ENCODE measurements at places on chromosomes 16 and 17.

GRCh38 chr16:76665571-76666275 lies 388.5 kb downstream of the CNTNAP4 start:
- DNase-seq: no peak

DNA sequence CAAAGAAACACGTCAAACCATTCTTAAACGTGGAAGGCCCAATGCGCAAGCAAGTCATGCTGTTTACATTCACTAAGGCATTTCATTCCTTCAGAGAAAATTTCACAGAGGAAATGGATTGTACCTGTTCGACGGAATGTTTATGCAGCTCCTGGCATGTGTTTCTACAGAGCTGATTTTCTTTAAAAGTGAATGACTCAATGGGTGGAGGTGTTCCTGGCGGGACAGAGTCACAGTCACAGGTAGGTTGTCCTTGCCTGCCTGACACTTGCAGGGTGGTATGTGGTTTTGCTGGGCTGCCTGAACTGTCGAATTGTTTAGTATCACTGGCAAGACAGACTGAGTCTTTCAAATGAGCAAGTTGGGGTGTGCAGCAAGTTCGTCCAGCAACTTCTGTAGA lies 11.6 kb downstream of the PALB2 start:
- no peak for DNase-seq

- DNase-seq: no peak
Measured at GRCh38 chr17:68785565-68786486, 169.4 kb downstream of the ABCA8 start.

DNA sequence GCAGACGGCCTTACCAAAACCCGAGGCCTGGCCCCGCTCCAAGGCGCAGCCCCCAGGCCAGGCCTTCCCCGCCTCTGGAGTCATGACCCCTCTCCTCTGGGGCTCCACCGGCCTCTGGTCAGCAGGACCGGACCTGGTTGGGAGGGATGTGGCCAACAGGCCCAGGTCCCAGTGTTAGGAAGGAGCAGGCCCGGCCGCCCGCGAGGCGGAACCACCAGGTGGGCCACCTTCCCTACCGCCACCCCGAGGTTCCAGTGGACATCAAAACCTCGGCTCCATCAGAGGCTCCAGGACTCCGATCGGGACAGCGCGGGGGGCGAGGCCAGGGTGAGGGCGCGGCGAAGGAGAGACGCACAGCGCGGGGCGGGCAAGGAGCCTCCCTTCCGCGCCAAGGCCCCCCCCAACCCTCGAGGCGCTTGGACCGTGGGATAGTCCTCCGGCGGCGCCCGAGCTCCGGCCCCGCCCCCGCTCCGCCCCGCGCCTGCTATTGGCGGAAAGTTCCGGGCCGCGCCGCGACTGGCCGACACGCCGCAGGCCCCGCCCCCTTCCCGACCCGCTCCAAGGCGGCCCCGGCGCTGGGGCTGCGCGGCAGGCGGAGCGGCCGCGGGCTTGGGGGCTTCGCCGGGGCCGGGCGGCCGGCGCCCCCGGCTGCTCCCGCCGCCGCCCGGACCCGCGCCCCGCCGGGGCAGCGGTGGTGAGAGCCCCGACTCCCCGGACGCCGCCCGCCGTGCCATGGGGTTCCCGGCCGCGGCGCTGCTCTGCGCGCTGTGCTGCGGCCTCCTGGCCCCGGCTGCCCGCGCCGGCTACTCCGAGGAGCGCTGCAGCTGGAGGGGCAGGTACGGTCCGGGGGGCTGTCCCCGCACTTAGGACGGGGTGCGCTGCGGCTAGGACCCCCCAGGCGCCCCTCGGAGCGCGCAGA lies at the start of gene METRN:
Gene METRN (plus strand): TSS at position 561 of the 919 bp plus-strand sequence. CDS start 172 bp downstream, at position 733.
- no peak for DNase-seq

- DNase-seq: no peak
Measured at GRCh38 chr17:10613775-10614513, 43.2 kb downstream of the MYH3 start.

DNA sequence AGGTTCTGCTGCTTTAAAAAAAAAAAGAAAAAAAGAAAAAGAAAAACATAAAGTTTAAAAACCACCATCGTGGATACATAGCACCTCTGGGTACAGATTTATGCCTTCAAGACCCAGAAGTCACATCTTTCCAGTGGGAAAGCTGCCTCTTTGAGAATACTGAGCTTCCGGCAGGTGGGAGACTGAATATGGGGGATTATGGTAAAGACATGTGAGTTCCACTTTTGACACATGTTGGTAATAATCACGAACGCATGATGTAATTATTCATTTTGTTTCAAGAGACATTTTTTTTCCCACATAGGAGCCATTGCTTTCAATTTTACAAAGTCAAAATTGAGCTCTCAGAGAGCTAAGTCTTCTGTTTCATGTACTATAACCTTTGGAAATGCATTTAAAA lies 229.7 kb upstream of the CDH5 start:
- DNase-seq: no peak

GRCh38 chr17:55820675-55821074 lies 69.8 kb downstream of the PCTP start:
- DNase-seq: no peak

- peak; percentile 70 for DNase-seq
Measured at GRCh38 chr16:89873109-89873971, at the start of gene TCF25. Gene TCF25, plus strand, starts transcription at chr16:89873592. Its CDS starts 76 bp downstream, at chr16:89873668.

GRCh38 chr16:57446531-57447185 lies 527 bp downstream of the CIAPIN1 start:
- no peak for DNase-seq

GRCh38 chr16:85935974-85936760 lies 37.2 kb downstream of the IRF8 start:
- DNase-seq: no peak

DNA sequence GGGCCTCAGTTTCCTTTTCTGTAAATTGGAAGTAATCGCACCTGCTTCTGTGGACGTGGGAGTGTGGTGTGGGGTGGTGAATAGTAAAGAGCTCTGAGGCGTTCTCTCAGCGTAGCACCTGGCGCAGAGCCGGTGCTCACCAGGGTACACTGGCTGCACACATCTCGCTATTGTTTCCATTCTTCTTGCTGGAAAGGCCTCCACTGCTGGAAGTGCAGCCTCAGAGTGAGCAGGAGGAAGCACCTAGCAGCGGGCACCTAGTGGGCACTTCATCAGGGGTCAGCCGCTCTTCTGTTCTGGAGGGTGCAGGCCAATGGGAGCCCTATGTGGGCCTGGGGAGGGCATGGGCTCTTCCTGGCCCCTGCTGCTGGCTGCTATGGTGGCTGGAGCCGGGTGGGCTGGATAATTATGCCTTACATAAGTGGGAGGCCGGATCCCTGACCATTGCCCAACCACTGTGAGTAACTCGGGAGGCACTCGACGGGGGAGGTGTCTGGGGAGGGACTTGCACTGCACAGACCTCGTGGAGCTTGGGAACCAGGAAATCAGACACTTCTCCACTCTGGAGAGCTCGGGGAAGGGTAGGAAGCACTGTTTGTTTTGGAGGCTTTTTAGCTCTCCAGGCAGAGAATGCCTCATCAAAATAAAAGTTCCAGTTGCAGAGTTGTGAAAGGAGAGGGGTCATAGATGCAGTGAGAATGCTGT lies 1.7 kb downstream of the MAP2K3 start:
- DNase-seq: no peak

DNA sequence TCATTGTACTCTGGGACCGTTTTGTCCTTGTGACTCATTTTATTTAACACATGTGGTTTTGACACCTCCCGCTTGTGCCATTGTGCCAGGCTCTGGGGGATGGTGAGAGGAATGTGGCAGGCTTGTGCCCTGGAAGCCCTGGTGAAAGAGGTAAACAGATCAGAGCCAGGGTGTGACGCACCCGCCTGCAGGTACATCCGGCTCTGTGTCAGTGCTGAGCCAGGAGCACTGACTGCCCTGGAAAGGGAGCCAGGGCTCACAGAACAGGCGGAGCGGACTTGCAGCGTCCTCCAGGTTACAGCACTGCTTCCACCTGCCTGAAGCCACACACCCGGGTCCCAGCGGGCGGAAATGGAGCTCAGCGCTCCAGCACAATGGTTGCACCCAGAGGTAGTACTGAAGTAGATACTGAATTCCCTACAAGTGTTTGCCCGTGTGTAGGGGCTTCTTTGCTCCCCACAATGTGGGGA lies 30.6 kb downstream of the CDRT15 start:
- no peak for DNase-seq

DNA sequence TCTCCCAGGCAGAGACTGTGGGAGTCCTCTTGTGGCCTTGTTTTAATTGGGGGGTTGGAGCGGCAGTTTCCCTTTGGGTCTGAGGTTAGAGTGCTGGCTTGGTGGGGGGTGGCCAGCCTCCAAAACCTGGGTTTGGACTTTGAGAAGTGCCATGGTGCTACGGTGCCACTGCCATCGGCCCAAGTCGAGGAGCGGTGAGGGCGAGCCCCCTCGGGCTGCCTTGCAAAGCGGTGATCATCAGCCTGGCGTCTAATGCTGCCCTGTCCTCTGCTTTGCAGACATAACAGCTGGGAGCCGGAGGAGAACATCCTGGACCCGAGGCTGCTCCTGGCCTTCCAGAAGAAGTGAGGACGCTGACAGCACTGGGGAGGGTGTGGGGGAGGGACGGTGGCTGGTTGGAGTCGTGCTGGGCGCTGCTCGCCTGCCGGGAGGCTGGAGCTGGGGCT lies 1.2 kb downstream of the CBX2 start:
- DNase-seq: no peak

- DNase-seq: no peak
Measured at GRCh38 chr16:11498683-11499082, 88.0 kb downstream of the LITAF start.

DNA sequence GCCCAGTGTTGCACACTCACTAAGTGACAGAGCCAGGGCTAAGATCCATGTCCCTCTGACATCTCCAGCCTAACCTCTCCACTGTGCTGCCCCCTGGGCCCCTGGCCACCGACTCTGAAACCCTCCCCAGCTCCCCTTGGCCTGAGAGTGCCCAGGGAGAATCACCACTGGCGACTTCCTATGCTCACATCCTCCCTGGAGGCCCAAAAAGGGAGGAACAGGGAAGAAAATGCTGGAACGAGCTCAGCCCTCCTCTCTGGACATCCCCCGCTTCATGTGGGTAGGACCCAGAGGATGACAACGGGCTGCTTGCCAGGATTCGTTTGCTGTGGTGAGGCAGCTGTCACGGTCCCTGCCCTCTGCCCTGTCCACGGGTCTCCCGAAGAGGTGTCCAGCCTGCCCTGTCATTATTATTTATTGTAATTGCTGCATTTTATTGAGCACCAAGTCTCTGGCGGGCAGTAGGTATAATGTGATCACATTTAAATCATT lies 153.5 kb upstream of the RPL38 start:
- no peak for DNase-seq

- no peak for DNase-seq
Measured at GRCh38 chr17:35915153-35915964, 15.2 kb downstream of the RDM1 start.

GRCh38 chr17:35185849-35186248 lies 8.3 kb downstream of the SLC35G3 start:
- DNase-seq: no peak

DNA sequence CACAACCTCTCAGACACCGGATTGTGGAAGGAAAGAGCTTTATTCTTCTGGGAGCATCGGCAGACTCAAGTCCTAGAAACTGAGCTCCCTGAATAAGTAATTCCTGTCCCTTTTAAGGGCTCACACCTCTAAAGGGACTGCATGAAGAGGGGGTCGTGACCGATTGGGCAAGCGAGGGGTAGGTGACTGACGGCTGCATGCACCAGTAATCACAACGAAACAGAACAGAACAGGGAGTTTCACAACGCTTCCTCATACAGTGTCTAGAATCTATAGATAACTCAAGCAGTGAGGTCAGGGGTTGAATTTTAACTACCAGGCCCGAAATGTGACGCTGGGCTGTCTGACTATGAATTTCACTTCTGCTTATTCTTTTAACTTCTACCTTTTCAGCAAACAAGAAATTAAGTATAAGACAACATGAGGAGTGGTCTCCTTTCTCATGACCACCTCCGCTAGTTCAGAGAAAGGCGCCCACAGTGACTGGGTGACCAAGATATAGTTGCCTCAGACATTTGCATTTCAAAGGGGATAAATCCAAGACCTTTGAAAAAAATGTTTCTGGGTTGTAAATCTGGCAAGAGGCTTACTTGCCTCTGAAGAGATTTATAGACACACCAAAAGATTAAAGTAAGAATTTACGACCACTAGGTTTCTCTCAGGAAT lies 88.4 kb upstream of the ATF7IP2 start:
- no peak for DNase-seq

- no peak for DNase-seq
Measured at GRCh38 chr17:45906927-45907622, 12.7 kb downstream of the MAPT start.

- no peak for DNase-seq
Measured at GRCh38 chr16:82195917-82196494, 26.0 kb upstream of the MPHOSPH6 start.

GRCh38 chr16:11047057-11047456 lies 102.7 kb downstream of the CLEC16A start:
- DNase-seq: no peak

GRCh38 chr17:57490111-57490845 lies 234.0 kb downstream of the MSI2 start:
- DNase-seq: no peak

DNA sequence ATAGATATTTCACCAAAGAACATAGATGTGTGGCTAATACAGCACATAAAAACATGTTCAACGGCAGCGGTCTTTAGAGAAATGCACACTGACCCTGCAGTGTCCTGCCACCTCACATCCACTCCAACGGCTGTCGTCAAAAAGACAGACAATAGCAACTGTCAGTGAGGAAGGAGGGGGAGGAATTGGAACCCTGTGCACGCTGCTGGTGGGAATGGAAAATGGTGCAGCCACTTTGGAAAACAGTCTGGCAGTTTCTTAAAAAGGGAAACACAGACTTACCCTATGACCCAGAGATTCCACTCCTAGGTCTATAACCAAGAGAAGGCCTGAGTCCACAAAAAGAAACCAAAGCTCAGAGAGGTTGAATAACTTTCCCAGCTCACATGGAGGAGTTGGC lies 7.7 kb downstream of the CEP295NL start:
- no peak for DNase-seq

GRCh38 chr17:15918261-15918660 lies 26.7 kb upstream of the ADORA2B start:
- no peak for DNase-seq

DNA sequence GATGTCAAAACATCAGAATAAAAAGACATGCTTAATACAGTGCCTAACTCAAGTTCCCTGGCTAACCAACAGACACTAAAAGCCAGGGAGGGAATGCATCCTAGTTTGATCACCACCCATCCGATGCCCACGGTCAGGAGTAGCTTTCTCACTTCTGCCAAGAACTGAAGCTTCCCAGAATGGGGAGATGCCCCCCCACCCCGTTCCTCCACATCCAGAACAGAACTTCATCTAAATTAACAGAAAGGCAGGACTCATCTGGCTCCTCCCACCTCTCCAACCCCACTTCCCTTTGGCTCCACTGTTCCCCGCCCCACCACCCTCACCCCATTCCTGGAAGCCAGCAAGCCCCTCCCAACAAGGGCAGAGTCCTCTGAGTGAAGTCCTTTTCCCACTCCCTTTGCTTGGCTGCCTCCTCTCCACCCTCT lies 33.7 kb downstream of the GDE1 start:
- peak; percentile 66 for DNase-seq

GRCh38 chr17:69093995-69094394 lies 33.3 kb upstream of the ABCA9 start:
- DNase-seq: no peak

Data from H1 (cell line).